ENCODE measurements at places on chromosomes 16 and 17.

- no peak for DNase-seq
These were observed 18.5 kb upstream of the CDH15 start for GRCh38 chr16:89152831-89153700.

- DNase-seq = no peak
These were observed 179.5 kb downstream of the PCTP start for GRCh38 chr17:55930291-55930809.

DNA sequence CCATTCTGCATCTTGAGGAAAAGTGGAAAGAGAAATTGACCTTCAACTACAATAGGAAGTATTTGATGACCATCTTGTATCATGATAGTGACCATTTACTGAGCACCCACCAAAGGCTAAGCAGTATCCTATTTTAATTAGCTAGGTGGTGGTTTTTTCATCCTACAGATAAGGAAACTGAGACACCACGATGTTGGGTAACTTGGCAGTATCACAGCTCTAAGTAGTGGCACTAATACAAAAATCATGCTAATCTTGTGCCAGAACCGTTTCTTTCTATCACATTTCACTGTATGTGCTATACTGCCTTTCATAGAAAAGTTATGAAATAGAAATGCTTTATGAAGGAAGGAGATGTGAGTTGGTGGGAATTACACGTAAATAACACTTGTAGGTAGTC is 2.3 kb downstream of the EVI2B start:
- DNase-seq = no peak

DNA sequence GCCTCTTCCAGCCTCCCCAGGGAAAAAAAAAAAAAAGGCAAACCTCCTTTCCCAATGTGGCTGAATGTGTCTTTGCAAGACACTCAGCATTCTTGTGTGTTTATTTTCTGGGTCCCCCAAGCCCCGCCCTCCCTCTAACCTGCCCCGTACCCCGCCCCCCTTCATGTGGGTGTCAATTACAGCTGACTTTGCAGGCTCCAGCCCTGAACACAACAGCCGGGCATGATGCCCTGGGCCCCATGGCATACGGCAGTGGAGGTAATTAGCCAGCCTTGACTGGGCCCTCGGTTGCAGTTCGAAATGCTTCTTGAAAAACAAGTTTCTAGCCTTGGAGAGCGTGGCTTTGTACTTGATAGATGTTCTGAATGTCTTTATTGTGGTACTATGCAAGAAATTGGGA is 354.7 kb upstream of the RBFOX1 start:
- no peak for DNase-seq

DNA sequence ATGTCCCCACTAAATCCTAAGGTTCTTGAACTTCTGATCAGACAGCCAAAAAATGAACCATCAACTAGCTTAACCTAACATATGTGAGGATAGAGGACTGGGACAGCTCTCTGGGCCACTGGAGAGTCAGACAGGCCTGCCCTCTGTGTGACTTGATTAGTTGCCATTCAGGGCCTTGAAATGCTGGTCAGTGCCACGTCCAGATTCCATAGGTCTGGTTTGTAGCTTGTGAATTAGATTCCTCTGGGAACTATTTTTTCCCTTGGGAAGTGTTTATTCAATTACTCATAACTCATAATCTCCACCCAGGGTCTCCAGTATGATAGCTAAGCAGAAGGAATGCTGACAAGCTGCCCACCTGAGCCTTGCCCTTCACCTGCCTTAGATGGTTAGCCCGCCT is 48.2 kb downstream of the IGF2BP1 start:
- DNase-seq = no peak

DNA sequence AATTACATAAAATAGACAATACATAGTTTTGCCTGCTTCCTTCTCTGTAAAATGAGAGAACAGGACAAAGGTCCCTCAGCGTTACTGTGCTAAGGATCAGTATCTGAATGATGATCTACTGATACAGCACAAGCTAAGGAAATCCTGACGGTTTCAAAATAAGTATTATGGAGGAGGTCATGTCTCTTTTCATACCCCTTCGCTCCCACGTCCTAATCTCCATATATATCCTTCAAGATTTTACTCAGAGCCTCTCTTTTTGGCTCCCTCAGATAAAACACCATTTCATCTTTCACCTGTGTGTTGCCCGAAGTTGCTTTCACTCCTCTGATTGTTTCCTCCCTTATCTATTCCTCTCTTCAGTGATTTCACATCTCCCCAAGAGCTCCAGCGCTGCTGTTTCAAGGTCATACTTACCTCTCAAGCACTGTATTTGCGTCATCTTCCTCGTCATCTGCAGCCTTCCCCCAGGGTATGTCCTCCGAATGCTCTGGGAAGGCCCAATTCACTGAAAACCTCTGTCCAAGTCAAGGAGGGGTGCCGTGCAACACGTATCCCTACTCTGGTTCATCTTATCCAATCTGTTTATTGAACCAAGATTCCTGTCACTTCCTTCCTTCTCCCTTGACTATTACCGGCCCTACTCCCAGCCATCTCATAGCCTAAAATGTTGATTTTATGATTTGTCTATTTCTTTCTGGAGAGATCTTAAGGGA is 1.2 kb upstream of the BLTP2 start:
- no peak for DNase-seq

DNA sequence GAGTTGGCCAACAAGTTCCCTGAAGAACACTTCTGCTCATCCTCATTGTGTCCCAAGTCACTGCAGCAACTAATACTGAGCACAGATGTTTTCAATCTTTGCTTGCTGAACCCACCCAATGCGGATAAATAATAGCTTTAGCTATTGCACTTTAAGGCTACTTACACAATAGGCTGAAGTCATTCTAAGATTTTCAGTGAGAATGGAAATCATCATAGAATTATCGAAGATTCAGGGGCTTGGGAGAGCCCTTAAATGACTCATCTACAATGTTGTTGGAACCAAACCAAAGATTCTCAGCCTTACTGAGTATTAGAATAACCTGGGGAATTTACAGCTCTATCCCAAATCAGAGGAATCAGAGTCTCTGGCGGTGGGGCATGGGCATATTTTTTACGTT is 51.2 kb downstream of the SYCE1L start:
- DNase-seq = no peak

DNA sequence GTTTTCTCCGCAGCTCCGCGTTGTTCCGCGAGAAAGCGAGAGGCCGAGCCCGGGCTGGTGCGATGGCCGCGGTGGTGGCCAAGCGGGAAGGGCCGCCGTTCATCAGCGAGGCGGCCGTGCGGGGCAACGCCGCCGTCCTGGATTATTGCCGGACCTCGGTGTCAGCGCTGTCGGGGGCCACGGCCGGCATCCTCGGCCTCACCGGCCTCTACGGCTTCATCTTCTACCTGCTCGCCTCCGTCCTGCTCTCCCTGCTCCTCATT is 404 bp downstream of the EMC6 start:
- no peak for DNase-seq

Data from cerebellum (tissue), 4 donors.